ENCODE measurements at places on chromosomes 3 and 15.

DNA sequence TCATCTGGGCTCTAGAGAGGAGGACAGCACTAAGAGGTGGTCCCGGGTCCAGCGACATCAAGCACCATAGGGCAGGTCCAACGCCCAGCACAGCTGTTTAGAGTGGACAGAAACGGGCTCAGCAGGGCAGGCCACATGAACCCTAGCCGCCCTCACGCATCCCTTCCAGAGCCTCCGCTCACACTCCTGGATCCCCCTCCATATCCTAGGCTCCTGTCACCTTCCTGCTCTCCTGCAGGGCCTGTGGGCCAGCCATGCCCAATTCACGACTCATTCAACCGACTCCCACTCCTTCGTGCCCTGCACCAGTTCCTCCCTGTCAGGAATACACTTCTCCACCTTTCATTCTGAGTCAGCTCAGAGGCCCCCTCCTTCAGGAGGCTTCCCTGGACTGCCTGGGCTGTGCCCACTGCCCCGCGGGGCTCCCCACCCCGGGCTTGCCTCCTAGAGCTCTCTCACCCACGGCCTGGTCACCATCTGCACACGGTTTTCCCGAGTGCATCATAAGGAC lies 90.2 kb downstream of the LINGO1 start:
- no peak for DNase-seq

GRCh38 chr3:73215281-73215680 lies 153.8 kb downstream of the EBLN2 start:
- DNase-seq: no peak

DNA sequence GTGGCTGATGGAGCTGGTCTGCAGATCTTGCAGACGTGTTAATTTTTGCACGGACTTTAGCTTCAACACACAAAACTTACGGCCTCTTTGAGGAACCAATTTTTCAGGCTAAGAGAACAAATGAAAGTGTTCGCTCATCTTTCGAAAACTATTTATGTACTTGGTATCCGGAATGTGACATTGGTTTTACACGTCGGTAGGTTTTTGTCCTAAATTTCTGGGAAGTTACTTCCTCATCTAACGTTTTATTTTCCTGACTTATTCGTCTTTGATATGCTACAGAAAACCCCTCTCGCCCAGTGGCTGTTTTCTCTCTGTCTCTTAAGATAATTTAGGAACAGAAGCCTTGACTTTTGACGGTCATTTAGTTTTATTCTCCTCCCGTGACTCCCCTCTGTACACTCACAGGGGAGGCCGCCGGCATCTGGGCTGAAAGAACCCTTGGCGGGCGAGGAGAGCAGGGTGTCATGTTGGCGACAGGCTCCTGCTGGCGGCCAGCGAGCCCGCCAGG lies 834 bp upstream of the GREM1 start:
- DNase-seq: no peak

- DNase-seq: no peak
Observed at GRCh38 chr3:126053513-126053912, 30.4 kb downstream of the SLC41A3 start.

GRCh38 chr15:79315623-79316328 lies 4.9 kb downstream of the TMED3 start:
- no peak for DNase-seq

DNA sequence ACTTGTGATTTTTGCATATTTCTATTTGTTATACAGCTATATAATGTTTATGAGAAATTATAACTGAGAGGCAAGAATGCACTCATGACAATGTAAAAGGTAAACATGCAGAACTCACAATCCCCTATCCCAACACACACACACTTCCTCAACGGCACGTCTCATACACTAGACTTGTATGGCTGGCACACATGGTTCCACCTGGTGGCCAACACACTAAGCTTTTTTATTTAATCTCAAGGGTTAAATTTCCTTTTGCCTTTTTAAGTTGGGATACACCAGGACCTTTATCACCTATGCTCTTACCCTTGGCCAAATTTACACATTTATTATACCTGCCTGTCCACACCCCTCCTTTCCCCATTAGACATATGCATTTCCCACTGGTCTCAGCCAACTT lies 88.6 kb upstream of the PSMD6 start:
- DNase-seq: peak; percentile 23

DNA sequence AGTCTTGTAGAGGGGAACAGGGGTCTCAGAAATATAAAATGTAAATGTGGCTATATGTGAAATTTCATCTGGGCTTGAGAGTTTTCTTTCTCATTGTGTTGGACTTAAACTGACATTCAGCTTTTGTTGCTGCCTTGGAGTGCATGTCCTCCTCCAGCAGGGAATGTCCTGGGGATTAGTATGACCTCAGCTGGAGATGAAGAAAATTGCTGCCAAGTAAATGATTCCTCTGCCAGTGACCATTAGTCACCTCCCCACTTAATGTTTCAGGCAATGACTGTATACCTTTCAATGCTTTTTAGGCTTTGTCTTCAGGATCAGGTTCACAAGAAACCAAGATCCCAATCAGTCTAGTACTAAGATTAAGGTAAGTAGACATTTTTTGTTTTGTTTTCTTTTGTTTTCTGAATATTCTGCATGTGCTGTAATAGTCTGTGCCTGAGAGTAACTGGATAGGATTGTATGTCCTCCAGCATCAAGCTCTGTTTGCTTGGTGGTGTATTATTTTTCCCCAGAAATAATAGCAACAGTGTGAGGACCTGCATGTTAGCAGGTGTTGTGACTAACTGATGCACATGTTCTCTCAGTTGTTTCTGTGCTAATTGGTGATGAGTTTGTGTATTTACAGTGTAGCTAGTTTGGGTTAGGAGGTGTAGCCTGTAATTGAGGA lies 18.1 kb upstream of the SLC22A13 start:
- DNase-seq: no peak

GRCh38 chr3:194673761-194674160 lies 1.8 kb upstream of the LSG1 start:
- no peak for DNase-seq

GRCh38 chr3:153830552-153830951 lies 290.6 kb upstream of the ARHGEF26 start:
- DNase-seq: no peak

GRCh38 chr3:119810018-119810435 lies 28.1 kb downstream of the NR1I2 start:
- peak; percentile 64 for DNase-seq

GRCh38 chr3:4174791-4175190 lies 128.4 kb upstream of the SETMAR start:
- no peak for DNase-seq

All from GM23338 (cell line).